GM06990 (cell line): ENCODE measurements at places on chromosomes 7 and 10.

DNA sequence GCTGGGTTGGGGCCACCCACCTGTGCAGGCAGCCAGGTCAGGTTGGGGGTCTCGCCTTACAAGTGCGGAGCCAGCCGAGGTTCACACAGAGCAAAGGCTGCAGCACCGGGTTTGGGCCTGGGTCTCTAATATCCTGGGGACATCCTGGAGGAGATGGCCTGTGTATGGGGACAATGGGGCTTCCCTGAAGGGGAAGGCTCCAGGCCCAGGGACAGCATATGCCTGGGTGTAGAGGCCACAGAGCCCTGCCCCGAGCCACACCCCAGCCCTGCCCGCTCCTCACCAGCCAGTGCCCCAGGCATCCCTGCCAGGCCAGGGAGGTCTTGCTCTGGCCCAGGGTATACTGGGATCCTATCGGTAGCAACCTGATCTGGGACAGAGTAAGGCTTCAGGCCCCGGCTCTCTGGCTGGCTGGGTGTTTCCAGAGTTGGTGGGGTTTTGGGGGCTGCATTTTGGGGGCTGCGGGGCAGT is 9.1 kb downstream of the TTYH3 start:
- DNase-seq = no peak

- DNase-seq = no peak
Observed at GRCh38 chr10:35813219-35813618, 171.1 kb upstream of the FZD8 start.

GRCh38 chr7:121504482-121504881 is 108.4 kb upstream of the FAM3C start:
- DNase-seq = no peak

DNA sequence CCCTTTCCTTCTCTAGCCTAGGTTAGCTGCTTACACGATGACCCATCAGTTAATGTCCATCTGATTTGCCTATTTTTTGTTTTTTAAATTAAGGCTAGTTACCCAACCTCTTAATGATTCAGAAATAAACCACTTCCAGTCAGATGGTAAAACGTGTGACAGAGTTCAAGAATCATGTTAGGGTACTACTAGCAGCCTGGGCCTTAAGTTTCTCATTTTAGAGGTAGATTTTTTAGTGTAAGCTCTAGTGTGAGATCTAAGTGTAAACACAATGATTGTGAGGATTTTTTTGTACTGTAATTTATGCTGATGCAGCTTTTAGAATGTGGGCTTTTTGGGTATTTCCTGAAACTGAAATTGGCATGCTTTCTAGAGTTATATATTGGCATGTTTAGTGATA is 130.0 kb downstream of the CDK14 start:
- DNase-seq = no peak

- peak; percentile 18 for DNase-seq
Observed at GRCh38 chr10:17144757-17145156, 15.1 kb upstream of the CUBN start.

GRCh38 chr7:15886626-15887025 is 200.1 kb upstream of the MEOX2 start:
- no peak for DNase-seq

GRCh38 chr7:132207211-132207610 is 369.1 kb downstream of the PLXNA4 start:
- DNase-seq = no peak

GRCh38 chr10:22851865-22852239 is 76.0 kb upstream of the ARMC3 start:
- DNase-seq = no peak

- no peak for DNase-seq
Observed at GRCh38 chr10:128714644-128715415, 588.6 kb upstream of the MKI67 start.

GRCh38 chr10:102669206-102670064 is 25.2 kb downstream of the TRIM8 start:
- DNase-seq = no peak

- no peak for DNase-seq
Observed at GRCh38 chr7:91565499-91566401, 301.5 kb downstream of the FZD1 start.

DNA sequence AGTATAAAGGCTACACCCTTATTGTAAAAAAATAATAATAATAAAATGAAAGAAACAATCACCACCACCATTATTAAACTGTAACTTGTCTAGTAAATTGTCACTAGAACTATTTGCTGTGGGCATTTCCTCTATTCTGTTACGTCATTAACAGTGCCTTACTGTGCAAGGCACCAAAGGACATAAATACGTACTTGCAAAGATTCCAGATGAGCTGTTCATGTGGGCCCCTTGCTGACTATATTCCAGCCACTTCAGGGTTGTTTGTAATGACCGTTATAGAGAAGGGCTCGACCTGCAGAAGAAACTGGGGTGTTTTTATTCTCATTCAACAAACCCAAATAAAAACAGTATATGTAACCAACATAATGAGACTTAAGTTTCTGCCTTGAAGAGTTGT is 60.4 kb downstream of the KLRG2 start:
- DNase-seq = no peak

- DNase-seq = no peak
Observed at GRCh38 chr7:127715901-127716300, 63.9 kb downstream of the SND1 start.

DNA sequence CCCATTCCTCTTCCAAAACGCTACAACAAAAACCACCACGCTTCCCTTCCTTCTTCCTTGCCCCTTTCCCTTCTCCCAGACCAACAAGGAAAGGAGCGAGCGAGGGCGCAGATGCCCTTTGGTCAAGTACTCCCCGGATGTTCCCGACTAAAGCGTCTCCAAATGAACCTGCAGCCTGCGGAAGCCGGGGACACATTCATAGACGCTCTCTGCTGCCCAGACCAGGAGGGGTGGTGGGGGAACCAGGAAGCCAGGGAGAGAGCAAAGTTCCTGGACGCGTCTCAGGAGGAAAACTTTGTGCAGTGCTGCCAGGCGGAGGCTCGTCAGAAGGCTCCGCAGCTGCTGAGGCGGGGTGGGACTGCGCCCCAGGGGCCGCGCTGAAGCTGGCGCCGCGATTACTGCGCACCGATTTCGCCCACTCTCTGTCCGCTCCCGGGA is 754 bp downstream of the SEMA3D start:
- DNase-seq = peak; percentile 3

GRCh38 chr10:124455441-124455840 is 5.6 kb upstream of the NKX1-2 start:
- no peak for DNase-seq

- DNase-seq = peak; percentile 68
Observed at GRCh38 chr10:79137826-79138225, 69.1 kb downstream of the ZMIZ1 start.

DNA sequence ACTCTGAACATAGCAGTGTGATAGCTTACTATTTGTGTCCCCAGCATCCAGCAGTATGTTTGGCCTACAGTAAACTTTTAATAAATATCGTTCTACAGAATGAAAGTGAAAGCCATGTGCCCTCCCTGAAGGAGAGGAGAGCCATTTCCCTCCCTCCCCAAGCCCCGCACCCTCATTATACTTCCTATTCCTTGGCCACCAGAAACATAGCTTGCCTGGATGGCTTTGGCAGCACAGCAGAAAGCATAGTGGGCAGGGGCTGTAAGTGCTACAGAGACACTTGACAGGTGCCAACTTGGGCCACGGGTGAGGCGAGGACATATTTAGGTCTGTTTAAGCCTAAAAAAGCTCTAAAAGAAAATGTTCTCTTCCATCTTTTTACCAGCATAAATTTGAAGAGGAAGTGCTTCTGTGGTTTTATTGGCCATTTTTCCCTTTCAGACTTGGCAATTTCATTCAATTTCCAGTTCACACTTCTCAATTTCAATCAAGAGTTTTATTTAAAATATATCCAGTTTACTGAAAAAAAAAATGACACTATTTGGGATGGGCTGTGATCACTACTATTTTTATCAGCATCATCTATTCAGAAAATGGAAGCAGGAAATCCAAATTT is 12.7 kb downstream of the HHEX start:
- DNase-seq = no peak

DNA sequence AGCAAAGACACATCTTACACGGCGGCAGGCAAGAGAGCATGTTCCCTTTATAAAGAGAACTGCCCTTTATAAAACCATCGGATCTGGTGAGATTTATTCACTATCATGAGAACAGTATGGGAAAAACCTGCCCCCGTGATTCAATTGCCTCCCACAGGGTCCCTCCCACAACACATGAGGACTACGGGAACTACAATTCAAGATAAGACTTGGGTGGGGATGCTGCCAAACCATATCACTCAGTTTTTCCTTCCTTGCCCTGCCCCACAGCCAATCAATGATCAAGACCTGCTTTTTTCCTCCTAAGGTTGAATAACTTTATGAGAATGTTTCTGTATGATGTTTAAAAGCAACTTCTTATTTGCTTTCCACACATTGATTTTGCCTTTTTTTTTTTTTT is 3.1 kb upstream of the PTPRE start:
- no peak for DNase-seq

DNA sequence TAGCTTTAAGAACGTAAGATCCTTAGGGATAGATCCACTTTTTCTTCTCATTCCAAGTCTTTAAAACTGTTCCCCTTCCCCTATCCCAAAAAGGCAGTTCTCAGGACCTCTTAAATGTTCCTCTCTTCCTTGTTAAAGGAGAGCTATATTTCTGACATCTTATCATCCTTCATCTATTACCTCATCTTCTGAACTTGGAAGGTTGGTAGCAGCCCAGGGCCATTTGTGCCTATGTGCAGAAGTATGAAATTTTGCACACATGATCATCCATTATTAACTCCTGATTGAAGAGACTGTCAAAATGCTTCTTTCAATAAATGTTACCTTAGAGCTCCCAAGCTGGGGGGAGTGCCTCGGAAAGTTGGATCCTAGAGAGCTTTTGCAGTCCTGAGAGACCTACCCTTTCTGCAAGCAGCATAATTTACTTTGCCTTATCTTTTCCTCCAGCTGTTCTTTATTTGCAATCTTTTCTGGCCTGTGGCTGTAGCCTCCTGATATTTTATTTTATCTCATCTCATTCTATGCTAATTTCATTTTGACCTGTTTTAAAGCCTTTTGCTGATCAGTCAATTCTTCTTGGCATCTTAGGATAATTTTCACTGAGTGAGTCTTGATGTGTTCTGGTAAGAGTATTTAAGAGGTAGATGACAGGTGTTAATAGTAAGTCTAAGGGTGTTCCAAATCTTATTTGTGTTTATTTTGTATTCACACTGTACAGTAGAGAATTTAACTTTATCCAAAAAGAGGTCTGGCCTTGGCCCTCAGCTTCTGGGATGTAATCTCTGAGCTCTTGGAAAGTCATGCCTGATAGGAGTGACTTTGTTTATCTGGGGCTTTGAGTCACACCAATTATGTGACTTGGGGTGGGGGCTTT is 135.0 kb upstream of the PDLIM1 start:
- DNase-seq = no peak

GRCh38 chr10:23834091-23834490 is 374.8 kb upstream of the KIAA1217 start:
- no peak for DNase-seq

GRCh38 chr7:136259074-136259473 is 281.9 kb upstream of the MTPN start:
- DNase-seq = no peak

GRCh38 chr7:36794689-36795088 is 70.4 kb upstream of the AOAH start:
- DNase-seq = no peak

DNA sequence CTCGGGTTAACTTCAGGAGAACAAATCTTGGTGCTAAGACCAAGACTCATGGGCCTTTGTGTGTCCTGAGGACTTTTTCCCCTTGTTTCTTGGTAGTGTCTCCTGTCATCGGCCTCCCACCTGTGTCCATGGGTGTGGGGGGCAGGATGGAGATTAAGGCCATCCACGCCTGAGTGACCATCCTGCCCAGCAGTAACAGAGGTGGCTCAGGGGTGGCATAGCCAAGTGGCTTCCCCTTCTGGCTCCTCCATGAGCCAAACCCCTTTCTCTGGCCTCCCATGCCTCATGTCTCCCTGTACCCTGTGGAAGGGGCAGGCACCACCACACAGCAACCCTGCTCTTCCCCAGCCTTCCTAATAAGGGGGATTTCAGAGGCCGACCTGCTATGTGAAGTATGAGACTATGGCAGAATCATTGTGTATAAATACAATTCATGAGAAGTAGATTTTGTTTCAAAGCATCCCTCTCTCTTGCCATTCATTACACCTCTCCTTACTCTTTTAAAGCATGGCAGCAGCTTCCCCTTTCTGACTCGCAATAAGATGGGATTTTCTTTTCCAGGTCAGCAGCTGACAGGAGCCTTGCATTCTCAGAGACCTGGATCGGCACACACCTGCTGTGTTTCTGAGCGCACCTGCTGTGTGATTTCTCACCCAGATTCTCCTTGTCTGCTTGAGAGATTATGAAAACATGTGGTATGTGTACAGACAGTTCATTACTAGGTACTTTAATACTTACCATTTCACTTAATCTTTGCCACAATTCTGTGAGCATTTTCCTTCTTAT is 102.5 kb downstream of the XPNPEP1 start:
- no peak for DNase-seq

GRCh38 chr7:148982654-148983199 is 45.6 kb downstream of the PDIA4 start:
- DNase-seq = no peak

DNA sequence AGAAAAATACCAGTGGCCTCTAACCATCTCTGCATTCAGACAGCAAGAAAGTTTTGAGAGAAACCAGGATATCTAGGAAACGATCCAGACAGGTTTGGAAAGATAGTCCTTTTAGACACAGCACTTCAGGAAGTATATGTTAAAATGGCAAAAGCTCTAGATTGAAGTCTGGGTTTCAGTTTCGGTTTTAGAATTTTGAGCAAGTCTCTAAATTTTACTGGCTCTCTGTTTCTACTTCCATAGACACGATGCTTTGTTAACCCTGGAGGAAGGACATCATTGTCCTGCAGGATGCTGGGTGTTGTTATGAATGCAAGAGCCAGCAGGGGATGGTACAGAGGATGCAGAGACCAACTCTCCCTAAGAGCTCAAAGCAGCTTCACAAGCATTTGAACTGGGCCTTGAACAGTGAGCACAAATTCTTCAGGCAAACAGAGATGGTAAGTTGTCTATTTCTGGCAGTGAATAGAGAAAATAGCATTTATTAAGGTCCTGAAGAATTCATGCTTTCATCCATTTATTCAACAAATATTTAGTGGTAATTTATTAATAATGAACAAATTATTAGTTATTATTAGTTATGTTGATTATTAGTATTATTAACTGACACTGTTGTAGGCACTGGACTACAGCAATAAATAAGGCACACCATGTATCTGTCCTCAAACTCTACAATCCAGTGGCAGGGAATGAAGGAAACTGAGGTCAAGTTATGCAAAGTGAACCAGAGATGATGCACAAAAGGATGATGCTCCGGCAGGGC is 152.7 kb upstream of the NRP1 start:
- no peak for DNase-seq

GRCh38 chr10:95459446-95460045 is 101.6 kb downstream of the SORBS1 start:
- DNase-seq = no peak
